ENCODE measurements at places on chromosomes 2 and 18.

- DNase-seq: no peak
Observed at GRCh38 chr2:173462892-173463840, 108.5 kb downstream of the CDCA7 start.

DNA sequence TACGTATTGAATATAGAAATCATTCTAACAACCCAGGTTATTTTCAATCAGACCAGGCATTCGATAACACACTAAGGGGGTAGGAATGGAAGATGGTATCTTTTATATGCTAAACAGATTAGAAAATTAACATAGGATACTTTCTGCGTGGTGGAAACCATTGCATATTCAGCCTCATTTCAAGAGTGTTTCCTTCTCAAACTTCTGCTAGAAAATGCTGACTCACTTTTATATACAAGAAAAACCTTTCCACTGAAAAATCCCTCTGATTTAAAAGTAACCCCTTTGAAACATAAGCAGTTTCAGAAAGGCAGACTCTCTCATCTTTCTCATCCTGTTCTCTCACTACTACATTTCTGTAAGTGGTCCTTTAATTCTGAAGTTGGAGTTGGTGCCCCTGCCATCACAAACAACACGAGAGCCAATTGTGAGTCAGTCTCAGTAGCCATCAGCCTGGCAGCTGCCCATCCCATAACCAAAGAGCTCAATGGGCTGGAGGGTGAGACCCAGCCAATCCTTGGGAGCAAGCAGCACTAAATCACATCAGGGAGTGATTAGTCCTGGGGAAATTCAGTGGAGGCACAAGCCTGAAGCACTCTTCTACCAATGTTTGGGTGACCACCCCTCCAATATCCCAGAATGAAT is 343.1 kb downstream of the CELF4 start:
- no peak for DNase-seq

DNA sequence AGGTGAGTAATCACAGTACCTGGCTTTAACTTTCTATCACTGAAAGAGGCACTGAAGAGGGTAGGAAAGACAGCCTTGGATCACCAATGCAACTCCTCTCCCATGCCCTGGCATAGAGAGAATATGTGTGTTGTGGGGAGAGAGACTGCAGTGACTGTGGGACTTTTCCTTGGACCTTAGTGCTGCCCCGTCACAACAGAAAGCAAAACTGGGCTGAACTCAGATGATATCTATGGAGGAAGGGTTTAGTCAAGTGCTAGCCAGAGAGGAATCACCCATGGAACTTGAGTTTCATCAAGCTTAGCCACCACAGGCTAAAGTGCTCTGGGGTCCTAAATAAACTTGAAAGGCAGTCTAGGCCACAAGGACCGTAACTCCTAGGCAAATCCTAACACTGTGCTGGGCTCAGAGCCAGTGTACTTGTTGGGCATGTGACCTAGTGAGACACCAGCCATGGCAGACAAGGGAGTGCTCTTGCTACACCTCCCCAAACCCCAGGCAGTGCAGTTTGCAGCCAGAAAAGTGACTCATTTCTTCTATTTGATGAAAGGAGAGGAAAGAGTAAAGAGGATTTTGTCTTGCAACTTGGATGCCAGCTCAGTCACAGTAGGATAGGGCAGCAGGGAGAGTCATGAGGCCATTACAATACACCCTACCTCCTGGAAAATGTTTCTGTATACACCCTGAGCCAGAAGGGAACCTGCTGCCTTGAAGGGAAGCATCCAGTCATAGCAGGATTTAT is 105.8 kb upstream of the SPOPL start:
- DNase-seq: no peak

DNA sequence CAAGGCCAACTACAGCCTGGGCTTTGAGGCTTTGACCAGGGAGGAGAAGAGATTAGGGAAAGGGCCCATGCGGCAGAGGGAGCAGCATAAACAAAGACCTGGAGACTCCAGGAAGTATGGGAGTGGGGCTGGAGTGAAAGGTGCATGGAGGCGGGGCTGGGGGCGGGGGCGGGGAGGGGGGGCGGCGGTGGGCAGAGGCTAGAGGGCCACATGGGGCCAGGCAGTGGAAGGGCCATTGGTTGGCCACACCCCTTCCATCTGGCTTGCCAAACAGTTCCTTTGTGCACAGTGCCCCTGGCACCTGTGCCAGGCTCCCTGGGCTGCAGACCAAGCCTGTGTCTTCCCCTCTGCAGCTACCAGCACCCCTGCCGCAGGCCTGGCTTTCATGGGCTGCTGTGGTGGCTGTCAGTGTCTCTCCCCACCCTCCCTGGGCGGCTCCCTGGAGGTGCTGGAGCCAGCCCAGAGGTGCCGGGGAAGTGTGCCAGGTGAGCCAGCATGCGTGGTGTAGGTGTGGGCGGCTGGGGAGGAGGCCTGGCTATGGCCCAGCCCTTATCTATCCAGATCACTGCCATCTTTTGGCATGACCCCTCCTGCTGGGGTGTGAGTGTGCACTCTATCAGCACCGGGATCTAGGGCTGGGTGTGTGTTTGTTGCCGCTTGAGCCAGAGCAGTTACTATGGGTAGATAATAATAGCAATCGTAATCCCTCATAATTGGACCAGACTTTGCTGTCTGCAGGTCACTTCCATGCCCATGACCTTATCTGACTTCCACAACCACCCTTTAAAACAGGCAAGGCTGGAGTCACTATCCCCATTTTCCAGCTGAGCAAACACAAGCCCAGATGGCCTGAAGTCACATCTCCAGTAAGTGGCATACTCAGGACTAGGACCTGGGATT is 30.5 kb downstream of the DNMT3A start:
- DNase-seq: no peak

DNA sequence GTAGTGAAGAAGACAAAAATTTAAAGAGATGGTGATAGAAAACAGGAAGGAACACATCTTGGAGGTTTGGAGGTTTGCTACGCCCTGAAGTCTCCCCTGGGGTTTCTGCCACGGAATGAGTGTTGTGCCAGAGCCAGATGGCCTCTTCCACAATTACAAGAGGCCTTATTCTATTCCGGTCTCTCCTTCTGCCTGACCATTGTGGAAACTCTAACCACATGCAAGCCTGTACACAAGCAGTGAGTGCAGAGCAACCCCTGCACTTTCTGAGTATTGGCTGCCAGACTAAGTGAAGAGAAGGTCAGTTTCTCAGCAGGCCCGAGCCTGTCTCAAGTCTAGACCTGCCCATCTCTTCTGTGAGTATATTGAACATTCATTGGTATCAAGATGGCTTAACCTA is 22.7 kb upstream of the MYO1B start:
- no peak for DNase-seq

GRCh38 chr2:209391776-209392401 is 32.0 kb upstream of the MAP2 start:
- DNase-seq: no peak

GRCh38 chr2:48230834-48231233 is 299.1 kb upstream of the STON1 start:
- no peak for DNase-seq

DNA sequence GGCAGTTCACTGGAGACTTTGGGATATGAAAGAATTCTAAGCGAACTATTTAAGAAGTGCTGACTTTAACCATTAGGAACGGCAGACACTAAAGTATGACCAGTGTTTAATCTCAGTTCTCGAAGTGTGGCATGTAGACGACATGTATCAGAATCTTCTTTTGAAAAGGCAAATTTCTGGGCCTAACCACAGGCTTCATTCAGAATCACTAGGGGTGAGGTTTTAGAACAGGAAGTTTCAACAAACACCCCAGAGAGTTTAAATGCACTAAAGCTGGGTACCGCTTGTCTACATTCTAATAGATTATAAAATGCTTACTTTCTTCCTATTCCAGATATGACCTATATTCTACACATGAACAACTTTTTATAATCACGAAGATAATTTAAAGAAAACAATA is 180.3 kb downstream of the ANKRD44 start:
- no peak for DNase-seq

DNA sequence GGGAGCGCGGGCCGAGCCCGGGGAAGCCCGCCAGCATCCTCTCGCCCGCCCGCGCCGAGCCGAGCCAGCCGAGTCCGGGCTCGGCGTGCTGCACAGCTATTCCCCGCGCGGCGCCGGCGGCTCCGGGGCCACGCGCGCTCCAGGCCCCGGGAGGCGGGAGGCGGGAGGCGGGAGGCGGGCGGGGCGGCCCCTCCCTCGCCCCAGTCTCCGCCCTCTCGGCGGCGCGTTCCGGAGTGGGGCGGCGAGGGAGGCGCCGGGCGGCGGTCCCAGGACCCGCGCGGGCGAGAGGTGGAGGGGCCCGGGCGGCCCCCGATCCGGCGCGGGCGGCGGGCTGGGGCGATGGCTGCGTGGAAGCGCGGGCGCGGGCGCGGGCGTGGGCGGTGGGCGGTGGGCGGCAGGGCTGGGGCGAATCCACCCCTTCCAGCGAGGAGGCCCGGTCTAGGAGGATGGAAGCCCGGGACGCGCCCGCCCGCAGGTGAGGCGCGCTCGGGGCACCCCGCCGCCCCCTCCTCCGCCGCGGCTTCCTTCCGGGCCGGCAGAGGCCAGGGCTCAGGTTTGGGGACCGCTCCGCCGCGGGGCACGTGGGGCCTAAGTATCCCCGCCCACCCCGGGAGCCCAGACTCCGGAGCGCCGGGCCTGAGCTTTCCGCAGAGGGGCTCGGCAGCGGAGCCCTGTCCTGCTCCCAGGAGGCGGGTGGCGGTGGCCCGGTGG is at the start of gene ADCY3:
TSS of gene ADCY3 (minus strand) at position 140 of the 711 bp plus-strand sequence. CDS start 1,250 bp downstream, outside the sequence.
- DNase-seq: peak; percentile 57

DNA sequence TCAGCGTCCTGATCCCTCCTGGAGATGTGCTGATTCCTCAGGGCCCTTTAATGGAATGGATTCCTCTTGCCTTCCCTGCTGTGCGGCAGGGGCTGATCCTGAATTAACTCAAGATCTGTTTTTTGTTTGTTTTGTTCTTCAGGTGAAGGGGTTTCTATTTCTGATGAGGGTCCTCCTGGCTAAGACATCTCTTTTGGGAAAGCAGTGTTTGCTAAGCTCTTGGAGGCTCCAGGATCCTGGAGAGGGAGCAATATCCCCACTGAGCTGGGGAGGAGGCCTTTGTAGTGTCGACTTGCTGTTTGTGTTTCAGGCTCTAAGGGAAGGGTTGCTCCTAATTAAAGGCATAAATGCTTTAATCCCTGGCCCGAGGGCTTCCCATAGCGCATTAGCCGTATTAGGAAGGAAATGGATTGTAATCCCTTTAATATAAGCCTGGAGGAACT is 65.3 kb upstream of the FOXI3 start:
- no peak for DNase-seq

DNA sequence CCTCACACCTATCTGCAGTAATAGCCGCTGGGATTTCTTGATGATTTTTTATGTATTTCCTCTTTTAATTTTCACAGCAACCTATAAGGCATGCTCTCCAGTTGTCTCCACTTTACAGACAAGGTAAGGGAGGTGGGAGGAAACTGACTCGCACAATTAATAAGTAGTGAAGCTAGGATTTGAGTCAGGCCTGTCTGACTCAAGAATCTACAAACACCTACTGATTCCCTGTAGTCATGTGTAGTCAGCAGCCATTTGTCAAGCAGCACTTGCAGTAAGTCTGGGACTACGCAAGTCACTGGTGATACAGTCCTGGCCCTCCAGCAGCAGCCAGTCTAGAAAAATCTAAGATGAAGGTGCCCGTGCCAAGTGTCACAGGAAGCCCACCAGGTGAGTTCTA is 193.6 kb upstream of the PKDCC start:
- no peak for DNase-seq

GRCh38 chr2:191604154-191604553 is 73.8 kb upstream of the NABP1 start:
- DNase-seq: no peak

DNA sequence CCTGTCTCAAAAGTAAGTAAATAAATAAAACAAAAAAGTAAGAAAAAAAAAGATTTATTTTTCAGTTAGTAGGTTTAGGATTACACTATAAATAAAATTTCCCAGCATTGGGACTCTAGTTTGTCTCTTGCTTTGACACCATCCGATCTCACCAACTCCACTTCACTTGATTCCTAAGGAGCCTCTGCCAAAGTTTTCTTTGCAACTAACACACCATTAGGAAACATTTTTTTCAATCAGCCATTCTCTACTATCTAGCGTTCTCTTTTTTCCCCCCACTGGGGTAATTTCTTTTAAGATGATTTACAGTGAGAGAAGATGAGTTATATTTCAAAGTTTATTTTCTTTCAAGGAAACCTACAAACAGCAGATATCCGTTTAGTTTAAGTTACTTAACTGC is 10.6 kb upstream of the NEMP2 start:
- no peak for DNase-seq

DNA sequence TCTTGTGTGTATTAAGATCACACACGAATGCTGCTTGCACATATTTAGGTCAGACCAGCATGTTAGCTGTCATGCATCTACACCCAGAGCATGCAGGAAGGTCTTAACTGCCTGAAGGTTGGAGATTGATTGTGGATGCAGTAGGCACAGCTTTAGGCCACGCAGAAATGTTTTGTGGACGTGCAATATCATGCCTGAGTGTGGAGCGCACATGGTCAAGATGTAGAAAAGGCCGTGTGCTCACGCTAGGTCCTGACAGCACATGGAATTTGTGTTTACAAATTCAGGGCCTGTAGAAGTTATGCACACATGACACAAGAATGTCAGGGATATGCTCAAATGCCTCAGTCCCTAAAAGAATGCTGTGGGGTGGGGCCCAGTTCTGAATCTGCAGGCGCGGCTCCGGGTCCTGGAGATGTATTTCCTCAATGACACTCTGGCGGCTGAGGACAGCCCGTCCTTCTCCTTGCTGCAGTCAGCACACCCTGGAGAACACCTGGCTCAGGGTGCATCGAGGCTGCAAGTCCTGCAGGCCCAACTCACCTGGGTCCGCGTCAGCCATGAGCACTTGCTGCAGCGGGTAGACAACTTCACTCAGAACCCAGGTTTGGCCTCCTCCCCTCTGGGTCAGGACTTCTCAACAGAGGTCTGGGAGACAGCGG is 27.9 kb downstream of the MARCO start:
- no peak for DNase-seq

- DNase-seq: no peak
Observed at GRCh38 chr2:11008773-11009172, 97.0 kb downstream of the KCNF1 start.

- no peak for DNase-seq
Observed at GRCh38 chr18:8654503-8655451, 45.5 kb downstream of the RAB12 start.

- no peak for DNase-seq
Observed at GRCh38 chr18:42892181-42892580, 223.3 kb downstream of the RIT2 start.

DNA sequence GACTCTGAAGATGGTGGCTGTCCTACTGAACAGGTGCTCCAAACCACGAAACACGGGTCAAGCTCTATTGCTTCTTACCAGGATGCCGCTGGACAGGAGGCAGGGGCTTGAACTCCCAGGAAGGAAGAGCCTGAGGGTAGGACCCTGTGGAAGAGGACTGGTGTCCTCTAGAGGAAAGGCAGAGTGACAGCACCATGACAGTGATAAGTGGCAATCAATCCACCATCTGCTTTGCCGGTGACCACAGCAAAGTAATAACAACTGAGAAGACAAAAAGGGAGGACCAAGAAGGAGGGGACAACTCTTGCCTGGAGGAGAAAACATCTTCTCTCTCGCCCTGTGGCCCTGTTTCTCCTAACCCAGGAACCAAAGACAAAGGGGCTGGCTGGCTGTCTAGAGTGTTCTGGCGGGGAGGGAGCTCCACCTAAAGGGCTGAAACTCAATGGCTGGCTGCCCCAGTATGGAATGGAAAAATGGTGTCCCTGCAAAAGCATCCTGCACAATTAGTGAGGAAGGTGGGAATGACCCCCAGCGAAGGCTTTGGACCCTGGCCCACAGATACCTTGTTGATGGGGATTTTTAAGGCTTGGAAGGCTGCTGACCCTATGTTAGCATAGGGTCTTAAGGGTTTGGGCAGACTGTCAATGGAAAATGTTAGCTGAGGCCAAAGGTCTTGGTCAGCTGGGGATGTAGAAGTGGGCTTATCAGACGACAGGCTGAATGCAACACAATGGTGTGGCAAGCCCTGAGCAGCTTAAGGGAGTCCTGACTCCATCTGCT is 35.4 kb downstream of the PROC start:
- DNase-seq: no peak

Measured in effector memory CD4-positive, alpha-beta T cell (primary cell).